ENCODE measurements at places on chromosomes 5 and 9.

- DNase-seq: no peak
These were observed 185.0 kb downstream of the SREK1 start for GRCh38 chr5:66329078-66329477.

- DNase-seq: no peak
These were observed 119.5 kb downstream of the BAAT start for GRCh38 chr9:101265261-101265660.

GRCh38 chr9:93452710-93453046 lies 703 bp downstream of the FAM120AOS start:
- no peak for DNase-seq

- DNase-seq: no peak
These were observed 31.2 kb downstream of the PTPN3 start for GRCh38 chr9:109466623-109467590.

DNA sequence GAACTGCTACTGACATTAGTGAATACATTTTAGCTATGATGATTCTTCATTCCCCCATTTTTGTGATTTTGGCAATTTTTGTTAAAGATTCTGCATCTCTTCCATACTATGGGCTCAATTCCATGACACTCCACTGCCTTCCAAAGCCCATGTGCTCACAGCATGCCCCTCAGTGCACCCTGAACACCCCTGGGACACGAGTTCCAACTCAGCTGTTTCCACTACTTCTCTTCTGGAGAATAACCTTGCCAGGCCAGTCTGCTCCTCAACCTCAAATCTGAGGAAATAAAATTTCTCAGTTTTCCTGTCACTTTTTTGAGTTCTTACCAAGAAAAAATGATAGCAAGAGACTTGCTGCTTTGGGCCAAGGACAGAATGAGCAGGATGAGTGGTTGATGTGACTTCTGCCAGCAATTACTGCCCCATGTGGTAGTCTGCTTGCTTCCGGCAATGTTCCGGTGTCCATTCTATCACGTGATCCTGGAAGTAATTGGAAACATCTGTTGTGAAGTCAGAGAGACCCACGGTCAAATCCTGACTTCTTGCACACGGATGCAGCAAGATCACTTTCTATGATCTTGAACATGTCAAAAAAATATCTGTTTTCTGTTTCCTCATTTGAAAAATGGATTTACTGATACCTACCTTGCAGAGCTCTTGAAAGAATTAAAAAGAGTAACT lies 58.3 kb downstream of the EGFLAM start:
- DNase-seq: no peak

DNA sequence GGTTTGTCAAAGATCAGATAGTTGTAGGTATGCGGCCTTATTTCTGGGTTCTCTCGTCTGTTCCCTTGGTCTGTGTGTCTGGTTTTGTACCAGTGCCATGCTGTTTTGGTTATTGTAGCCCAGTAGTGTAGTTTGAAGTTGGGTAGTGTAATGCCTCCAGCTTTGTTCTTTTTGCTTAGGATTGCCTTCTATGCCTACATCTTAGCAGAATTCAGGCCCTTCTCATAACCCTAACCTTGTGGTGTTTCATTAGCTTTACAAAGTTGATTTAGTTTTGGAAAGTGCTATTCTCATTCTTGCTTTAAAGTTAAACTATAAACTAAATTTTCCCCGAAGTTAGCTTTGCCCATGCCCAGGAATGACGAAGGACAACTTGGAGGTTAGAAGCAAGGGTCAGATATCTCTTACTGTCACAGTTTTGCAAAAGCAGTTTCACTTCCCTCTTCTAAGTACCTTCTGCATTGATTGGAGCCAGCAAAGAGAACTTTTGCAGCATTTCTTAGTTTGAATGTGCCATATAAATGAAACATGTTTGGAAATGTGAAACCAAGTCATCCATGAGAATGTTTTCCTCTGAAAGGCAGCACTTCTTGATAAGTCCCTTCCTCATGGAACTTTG lies 274.3 kb upstream of the DMRT1 start:
- no peak for DNase-seq

GRCh38 chr9:94554439-94555331 lies at the start of gene PCAT7:
PCAT7 (plus strand) TSS chr9:94555083.
- DNase-seq: peak; percentile 81

DNA sequence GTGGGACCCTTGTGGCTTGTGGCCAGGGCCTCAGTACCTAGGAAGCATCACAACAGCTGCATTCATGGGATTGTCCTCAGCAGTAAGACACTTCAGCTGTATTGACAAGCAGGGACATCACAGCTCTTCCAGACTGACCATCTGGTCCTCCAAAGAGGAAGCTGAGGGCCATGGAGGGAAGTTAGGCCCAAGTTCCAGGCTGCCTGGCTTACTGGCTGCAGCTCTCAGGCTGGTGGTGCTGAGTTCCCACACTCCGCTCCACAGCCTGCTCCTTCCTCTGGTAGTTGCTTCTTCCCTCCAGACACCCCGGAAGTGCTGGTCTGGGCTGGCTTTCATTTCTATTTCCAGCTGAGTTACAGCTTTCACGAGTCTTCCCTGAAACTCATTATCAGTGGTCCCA lies 5.7 kb upstream of the STING1 start:
- DNase-seq: no peak

DNA sequence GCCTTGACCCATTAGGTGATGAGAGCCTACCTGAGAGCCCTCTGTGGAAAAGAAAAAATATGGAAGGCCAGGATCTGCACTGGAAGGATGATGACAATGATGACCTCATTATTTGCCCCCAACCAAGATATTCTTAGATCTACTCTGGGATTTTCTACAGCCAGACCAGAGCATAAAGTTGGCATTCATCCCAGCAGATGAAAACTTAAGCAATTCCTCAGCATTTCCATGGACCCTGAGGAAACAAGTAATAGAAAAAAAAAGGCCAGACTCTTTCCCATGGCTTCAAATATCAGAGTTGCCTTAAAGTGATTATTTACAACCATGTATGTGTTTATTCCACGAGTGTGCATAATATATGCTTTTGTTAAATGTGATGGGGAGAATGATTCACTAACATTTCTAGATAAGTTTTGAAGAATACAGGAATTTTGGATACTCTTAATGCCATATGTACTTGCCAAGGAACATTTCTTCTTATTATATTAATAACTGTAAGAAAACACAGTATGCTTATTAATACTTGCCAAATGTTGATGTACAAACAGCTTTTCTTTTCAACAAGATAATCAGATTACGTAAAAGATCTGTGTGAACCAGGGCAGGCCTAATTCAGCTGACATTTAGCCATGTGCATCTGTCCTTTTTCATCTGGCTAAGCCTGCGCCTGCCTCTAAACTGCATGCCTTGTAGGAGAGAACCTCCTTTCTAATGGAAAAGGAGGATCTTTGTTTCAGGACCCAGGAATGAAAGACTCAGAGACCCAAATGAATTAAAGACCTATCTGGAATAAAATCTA lies 94.8 kb downstream of the ARRDC3 start:
- no peak for DNase-seq

GRCh38 chr9:103941104-103941503 lies 153.0 kb upstream of the SMC2 start:
- DNase-seq: no peak

- no peak for DNase-seq
These were observed 136.4 kb downstream of the KDM4C start for GRCh38 chr9:6894135-6894534.

DNA sequence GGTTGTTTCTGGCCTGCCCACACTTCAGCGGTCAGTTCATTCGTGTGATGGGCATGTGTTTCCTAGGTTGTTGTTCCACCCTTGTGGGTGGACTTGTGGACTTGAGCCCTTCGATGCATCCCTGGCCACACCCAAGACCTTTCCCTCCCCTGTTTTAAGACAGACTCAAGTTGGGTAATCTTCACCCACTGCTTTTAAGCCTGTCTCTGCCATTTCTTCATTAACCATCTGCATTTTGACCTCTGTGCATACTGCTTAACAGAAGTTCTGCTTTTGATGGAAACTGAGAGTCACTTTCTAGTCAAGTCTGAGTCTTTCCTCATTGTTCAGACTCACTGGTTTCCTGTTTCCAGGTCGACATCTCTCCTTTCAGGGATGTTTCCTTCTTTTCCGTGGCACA lies 233.7 kb downstream of the ARHGEF28 start:
- DNase-seq: no peak

GRCh38 chr5:146440870-146441495 lies 6.2 kb upstream of the TCERG1 start:
- no peak for DNase-seq

GRCh38 chr9:33453286-33453860 lies 6.0 kb upstream of the AQP3 start:
- no peak for DNase-seq

GRCh38 chr9:14453286-14453685 lies 139.3 kb upstream of the NFIB start:
- no peak for DNase-seq

- no peak for DNase-seq
These were observed 141.0 kb downstream of the AGTPBP1 start for GRCh38 chr9:85600675-85601263.

DNA sequence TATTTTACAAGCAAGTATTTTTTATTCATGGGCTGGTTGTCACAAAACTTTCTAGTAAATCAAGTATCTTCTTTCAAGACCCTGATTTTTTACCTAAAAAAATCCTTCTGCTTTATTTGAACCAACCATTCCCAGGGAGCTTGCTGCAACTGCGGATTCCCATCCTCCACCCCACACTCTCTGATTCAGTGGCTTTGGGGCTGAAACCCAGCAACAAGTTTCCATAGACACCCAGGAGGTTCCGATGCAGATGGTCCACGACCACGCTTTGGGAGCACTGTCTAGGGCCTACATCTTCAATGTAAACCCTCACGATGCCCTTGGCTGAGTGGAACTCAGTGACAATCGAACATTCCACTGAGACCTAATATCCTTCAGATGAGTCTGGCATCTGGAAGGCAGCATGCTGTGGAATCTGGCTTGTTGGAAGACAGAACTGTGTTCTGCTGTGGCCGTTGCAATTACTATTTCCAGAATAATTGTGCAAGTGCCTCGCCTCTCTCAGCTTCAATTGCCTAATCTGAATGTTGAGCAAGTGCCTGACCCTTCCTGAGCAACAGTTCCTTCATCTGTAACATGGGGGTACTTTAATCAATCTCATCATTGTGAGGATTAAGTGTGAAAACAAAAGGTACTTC lies 105.1 kb downstream of the INSYN2B start:
- DNase-seq: no peak

DNA sequence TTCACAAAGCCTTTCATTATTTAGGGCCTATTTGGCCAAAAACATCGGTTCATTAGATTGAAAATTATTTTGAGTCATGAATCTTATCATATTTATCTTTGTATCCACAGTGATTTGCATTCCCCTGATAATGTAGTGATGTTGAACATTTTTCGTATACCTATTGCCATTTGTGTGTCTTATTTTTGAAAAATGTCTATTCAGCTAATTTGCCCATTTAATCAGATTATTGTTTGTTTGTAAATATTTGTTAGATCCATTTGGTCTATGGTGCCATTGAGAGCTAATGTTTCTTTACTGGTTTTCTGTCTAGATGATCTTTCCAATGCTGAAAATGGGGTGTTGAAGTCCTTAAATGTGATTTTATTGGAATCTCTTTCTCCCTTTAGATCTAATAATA lies 439.2 kb upstream of the TYRP1 start:
- DNase-seq: no peak

GRCh38 chr5:95620870-95621838 lies 1.3 kb downstream of the GPR150 start:
- DNase-seq: peak; percentile 36

- peak; percentile 15 for DNase-seq
These were observed 66.4 kb upstream of the PLPP1 start for GRCh38 chr5:55601204-55601618.

GRCh38 chr5:12870872-12871539 lies 966.8 kb upstream of the CTNND2 start:
- DNase-seq: no peak

DNA sequence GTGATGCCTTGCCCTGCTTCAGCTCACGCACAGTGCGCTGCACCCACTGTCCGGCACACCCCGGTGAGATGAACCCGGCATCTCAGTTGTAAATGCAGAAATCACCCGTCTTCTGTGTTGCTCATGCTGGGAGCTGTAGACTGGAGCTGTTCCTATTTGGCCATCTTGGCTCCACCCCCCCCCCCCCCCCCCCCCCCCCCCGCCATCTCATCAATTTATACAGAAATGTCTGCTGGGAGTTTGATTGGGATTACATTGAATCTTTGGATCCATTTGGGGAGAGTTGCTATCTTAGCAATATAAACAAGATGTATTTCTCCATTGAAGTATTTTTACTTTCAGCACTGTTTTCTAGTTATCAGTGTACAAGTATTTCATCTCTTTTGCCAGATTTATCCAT lies 55.2 kb downstream of the RIC1 start:
- no peak for DNase-seq

DNA sequence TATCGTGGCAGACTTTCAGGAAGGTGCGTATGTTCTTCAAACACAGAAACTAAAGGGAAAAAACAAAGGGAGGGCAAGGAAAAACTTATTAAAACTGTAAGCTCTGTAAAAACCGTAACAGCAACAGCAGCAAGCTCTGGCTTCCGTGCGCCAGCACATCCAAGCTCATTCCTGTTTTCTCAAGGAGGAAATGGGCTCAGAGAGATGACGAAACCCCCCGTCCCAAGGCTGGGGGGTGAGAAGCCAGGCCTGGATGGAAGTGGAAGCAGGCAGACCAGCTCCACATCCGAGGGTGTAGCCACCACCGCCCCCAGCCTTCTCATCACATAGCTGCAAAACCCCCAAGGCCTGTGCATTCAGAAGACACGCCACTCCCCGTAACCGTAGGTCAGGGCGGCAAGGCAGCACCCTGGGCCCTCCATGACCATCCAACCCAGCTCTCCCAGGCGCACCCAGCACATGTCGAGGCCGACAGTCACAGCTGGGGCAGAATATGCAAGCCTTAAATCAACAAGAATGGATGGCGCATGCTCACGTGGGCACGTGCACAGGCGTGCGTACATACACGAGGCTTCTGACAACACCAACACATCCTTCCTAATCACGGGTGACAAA lies 52.8 kb downstream of the VAV2 start:
- no peak for DNase-seq

- DNase-seq: no peak
These were observed 99.2 kb downstream of the SH3TC2 start for GRCh38 chr5:148963664-148964063.

- no peak for DNase-seq
These were observed 118.5 kb downstream of the UGCG start for GRCh38 chr9:112015149-112015548.

DNA sequence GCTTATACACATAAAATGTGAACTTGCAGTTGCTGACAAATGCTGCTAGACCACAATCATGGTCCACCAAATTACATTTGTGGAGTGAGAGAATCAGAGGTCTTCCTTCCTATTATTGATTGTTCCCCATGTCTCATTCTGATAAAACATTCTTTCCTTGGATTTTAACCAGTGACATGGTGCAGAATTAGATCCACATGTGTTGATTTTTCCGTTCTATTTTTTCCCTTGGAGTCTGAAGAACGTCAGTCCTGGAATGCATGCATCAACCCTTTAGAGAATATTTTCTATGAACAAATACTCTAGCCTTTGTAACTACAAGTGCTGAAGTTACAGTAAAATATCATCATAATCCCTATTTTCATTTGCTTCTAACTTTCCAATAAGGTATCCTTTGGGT lies 170.7 kb upstream of the SPRY4 start:
- DNase-seq: no peak

GRCh38 chr5:10250806-10251276 lies 761 bp downstream of the CCT5 start:
- DNase-seq: no peak

All from neuronal stem cell (in vitro differentiated cells).